ENCODE measurements at places on chromosomes 16 and 17. TPM values are rescaled to one million over a fixed set of nuclear protein-coding genes. Genes with fewer than 3 reads are reported as not detected.

The HEATR9 gene
- not detected for total RNA-seq

The LITAFD gene
- total RNA-seq, result not detected

GRCh38 chr17:81159611-81160265 lies 5.6 kb upstream of the PVALEF start:
- no peak for DNase-seq

DNA sequence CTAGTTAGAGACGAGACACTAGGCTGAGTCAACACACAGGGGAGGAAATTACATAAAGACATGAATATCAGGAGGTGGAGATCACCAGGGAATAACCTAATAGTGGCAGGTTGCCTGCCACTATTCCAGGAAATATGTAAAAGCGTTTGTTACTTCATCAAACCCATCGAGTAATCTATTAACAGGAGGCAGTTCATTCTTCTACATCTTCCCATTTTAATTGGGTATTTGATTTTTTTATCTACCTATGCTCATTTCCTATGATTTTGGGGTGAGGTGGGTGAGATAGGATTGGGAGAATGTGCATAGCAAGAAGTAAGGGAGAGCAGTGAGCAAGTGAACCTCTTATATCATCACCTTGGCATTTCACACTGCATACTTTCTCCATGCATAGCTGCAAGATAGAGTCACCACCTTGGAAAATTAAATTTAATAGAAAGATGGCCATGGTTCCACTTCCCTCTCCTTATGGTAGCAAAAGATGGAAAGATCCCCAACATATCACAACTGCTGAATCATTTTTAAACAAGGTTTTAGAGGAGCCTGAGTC lies 312.2 kb downstream of the TMEM114 start:
- DNase-seq, result peak; percentile 8

GRCh38 chr17:64054304-64054703 lies 33.9 kb upstream of the ICAM2 start:
- DNase-seq, result no peak

DNA sequence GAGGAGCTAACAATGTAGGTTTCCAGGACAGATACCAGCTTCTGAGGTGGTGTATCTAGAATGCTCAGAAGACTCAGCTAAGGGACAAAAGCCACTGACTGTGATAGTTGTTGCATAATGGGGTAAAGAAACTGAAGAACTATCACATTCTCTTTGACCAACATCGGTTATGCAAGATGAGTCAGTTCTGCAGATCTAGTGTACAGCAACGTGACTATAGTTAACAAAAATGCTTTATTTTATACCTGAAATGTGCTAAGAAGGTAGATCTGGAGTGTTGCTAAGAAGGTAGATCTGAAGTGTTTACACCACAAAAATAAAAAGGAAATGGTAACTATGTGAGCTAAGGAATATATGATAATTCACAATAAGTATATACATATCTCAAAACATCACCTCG lies 2.5 kb downstream of the KRTAP9-6 start:
- no peak for DNase-seq

DNA sequence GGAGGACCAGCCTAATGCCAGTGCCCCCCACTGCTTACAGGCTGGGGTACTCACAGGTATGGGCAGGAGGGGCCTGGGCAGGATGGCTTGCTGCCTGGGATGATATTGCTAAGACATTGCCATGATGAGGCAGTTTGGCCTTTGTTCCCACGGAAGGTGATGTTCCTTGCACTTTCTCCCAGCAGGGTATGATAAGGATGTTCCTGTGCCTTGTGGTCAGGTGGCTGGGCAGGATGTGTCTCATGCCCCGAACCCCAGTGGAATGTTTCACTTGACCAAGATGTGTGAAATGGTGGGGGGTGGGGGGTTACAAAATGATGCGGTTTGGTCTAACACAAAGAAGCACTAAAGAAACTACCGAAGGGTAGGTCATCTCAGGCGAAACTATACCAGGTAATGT lies 337.8 kb upstream of the ZFHX3 start:
- DNase-seq, result no peak

GRCh38 chr16:31080035-31080629 lies 5.9 kb downstream of the ZNF646 start:
- no peak for DNase-seq

DNA sequence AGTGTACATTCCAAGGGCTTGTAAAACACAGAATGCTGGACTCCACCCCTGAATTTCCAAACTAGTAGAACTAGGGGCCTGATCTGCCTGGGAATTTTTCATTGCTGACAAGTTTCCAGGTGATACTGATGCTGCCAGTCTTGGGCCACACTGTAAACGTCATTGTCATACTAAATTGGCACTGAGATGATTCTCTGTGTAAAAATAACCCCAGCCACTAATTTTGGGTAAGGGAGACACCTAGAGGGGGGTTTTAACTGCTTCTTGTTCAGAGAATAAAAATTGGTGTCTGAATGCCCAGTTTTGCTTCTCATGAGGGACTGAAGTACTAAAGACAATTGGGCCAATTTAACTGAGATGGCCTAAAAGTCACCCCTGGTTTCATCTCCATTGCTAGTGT lies 5.0 kb upstream of the CDH13 start:
- DNase-seq, result no peak

Measured in Daoy (cell line).